ENCODE measurements at places on chromosomes 6 and 20.

DNA sequence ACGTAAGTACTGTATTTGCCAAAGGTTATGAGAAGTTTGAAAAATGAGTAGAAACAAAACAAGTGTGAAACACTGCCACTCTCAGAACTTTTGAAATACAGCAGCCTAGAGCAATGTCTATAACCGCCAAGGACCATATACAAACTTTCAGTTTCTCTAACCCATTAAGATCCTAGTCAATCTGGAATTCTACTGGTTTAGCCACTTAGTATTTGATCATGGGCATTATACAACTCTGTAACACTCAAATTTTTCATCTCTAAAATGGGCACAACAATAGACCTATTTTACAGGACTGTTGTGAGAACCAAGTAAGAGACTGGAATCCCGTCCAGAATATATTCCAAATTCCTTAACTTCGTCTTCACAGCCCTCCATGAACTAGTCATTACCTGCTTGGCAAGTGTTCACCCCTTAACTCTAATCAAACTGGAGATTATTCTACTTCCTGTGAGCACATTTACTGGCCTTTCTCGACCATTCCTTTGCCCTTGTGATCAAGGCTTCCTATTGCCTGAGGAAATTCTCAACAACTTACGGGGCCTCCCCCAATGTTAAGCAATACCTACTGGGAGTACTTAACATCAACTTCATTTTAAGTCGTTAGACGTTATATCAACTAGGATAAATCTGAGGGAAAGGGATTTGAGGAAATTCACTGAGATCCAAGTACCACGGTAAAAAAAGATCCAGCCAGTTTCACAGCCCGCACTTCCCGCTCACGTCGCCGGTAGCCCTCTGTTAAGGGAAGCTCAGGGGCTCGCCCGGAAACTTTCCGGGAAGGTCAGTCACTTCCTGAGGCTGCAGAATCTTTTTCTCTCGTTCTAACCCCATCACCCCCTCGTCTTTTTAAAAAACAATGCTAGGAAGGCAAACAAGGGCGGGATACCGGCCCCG, 1.1 kb downstream of the EIF2S2 start:
- DNase-seq = no peak

GRCh38 chr6:35718375-35718736, 18.5 kb upstream of the ARMC12 start:
- no peak for DNase-seq

GRCh38 chr6:15313367-15313766, 67.5 kb downstream of the JARID2 start:
- no peak for DNase-seq

DNA sequence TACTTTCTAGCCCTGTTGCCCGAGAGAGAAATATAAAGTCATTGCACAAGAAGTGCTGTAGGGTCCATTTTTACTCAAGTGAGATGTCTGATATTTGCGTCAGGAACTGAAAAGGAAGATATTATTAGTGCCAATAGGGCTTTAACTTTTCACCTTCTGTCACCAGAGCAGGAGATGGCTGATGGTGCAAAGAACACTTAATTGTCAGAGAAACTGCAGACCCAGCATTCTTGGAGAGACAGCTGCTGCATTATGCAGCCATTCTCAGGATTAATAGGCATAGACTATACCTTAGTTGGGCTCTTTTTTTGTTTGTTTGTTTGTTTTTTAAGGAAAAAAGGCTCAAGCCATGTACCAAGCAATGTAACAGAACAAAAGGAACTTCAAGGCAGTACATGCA, 179.4 kb downstream of the RPS12 start:
- DNase-seq = no peak

GRCh38 chr6:18496462-18496861, 109.3 kb downstream of the RNF144B start:
- DNase-seq = no peak
